Activated CD4-positive, alpha-beta T cell treated with anti-CD3 and anti-CD28 coated beads, Interleukin-2, amount 50 U/mL, for 1 hour (primary cell): ENCODE measurements at places on chromosomes 5 and 9.

GRCh38 chr9:136662656-136663581, at the start of gene EGFL7:
Gene EGFL7 (plus strand): TSS chr9:136662916. CDS start chr9:136668283, 5,367 bp downstream.
- no peak for DNase-seq

DNA sequence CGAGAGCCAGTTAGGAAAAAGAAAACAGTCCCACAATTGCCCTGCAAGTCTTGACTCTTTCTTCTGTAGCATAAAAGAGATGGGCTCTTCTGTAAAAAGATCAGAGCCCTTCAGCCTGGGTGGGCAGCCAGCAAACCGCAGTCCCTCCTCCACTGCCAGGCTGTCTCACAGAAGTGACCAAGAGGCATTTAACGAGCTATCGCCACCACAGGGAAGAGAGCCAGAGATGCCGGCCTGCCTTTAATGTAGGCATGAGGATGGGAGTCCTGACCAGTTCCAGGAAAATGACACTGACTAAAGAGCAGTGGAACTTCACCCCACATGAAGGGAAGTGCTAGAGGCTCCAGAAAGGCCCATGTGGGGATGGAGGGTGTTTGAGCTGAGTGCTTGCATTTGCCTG, 264.6 kb downstream of the NDUFS4 start:
- DNase-seq = no peak

GRCh38 chr5:124461941-124462340, 284.5 kb downstream of the ZNF608 start:
- no peak for DNase-seq

DNA sequence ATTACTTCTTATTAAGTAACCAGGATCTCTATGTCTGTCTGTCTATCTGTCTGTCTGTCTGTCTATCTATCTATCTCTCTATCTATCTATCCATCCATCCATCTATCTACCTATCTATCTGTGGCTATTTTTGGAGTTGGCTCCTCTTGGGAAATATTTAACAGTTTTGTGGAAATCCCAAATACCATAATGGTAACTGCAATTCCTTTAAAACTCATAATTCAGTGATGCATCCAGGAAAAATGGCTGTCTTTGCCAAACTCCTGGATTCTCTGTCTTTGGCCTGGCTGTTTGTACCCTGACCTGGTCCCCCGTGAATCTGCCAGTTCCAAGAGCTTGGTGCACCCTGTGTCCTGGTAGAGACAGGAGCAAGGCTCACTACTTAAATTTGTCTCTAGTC, 197.0 kb downstream of the PCSK1 start:
- no peak for DNase-seq

GRCh38 chr5:88892669-88893068, 9.7 kb upstream of the MEF2C start:
- no peak for DNase-seq

DNA sequence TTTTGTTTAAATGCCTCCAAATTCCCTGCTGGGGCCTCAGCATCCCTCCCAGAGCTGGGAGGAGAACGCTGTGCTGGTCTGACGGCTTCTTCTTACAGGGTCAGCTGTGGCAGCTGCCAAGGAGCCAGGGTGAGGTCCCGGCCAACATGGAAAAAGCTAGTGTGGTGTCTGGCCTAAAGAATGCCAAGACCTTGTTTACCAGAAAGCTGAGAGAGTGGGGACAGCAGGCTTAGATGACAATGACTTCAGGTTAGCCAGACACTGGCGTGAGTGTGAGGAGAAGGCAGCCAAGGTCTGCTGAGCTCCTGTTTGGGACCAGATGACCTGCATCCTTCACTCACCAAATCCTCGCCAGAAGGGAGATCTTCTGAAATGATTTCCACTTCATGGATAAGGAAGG, 112.5 kb downstream of the CRB2 start:
- DNase-seq = no peak

DNA sequence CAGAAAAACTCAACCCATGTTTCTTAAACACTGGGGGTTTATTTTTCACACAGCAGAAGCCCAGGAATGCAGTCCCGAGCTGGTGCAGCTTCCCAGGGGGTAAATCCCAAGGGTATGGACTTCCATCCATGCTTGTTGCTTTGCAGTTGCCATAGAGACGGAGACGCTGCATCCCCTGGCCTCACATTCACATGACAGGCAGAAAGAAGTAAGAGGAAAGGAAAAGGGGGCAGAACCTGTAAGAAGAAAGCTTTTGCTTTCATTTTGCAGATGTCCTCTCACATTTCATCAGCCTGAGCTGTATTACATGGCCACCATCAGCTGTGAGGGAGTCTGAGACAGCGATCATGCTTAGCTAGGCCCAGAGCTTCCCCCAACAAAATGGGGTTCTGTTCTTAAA, 321.0 kb downstream of the AGTPBP1 start:
- no peak for DNase-seq

DNA sequence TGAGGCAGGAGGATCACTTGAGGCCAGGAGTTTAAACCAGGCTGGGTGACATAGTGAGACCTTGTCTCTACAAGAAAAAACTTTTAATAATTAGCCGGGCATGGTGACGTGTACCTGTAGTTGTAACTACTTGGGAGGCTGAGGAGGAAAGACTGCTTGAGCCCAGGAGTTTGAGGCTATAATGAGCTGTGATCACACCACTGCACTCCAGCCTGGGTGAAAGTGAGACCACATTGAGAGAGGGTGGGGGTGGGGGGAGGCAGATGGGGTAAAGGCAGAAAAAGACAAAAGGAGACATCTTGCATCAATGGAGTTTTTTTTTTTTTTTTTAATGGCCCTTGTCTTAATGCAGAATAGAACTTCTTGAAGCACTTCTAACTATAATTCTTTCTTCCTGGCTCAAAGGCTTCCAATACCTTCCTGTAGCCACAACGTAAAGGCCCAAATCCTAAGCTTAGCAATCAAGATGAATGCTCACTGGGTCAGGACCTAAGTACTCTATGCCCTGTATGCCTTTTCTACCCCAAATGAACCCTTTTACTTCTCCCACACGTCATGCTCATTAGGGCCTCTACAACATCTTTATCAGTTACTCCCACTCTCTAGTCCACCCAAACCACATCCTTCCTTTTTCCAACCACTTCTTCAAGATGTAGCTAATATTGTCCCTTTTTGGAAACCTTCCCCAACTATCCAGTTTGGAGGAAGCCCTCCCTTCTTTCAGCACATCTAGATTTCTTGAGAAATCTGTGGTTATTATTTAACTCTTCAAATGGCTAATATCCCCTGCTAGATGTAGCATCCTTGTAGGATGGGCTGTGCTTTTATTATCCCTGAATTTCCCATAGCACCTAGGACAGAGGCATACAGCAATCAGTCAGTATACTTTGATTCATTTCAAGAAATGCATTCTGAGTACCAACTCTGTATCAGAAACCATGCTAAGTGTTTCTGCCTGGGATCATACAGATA, 40.8 kb downstream of the CSF2 start:
- no peak for DNase-seq

DNA sequence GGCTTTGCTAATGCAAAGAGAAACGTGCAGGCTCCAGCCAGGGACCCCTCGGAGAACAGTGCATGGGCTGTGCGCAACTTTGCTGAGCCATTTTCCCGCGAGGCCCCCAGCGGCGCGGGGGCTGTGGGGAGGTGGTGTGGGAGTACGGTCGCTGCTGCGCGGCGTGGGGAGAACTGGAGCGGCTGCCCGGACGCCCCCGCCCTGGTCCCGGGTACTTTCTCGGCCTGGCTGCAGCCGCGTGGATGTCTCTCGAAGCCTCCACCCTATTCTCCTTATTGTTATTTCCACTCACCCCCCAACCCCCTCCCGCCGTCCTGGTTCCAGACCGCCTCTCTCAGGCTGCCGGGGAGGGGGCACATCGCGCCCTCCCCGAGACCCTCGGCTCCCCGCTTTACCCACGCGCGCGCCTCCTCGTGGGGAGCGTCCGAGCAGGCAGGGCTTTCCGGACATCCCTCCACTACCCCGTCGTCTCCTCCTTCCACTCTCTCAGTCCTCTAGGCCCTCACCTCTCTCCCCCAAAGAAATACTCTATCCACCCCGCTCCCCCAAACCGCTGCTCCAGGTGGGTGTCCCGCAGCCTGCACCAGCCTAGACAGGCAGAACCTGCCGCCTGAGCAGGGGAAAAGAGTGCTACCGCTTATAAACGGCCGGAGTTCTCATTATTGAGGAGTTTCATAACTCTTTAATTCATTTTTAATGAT, 68.6 kb upstream of the TBCA start:
- DNase-seq = no peak

GRCh38 chr5:144547098-144547499, 376.4 kb downstream of the KCTD16 start:
- no peak for DNase-seq

DNA sequence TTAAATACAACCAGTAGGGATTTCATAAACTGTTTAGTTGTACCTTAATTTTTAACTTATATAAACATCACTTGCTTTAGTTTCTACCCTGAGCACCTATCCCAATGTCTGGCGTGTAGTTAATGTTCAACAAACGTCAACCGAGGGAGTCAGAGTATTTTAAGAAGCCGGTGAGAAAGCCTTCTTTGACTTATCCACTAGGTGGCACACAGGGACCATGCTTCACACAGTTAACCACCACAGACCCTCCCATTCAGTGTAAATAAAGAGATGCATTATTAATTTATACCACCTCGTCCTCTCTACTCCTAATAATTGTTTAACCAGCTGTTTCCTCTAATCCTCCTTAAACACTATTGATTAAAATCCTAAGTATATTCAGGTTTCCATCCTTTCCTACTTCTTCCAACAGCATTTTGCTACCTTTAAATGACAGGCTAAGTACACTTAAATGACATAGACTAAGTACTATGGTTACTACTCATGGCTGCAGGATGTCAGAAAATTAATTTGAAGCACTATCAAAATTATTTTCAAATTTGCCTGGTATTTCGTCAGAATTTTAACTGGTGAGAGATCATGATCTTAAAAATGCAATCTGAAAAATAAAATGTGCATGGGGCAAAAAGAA, 2.3 kb downstream of the HAPLN1 start:
- DNase-seq = no peak

DNA sequence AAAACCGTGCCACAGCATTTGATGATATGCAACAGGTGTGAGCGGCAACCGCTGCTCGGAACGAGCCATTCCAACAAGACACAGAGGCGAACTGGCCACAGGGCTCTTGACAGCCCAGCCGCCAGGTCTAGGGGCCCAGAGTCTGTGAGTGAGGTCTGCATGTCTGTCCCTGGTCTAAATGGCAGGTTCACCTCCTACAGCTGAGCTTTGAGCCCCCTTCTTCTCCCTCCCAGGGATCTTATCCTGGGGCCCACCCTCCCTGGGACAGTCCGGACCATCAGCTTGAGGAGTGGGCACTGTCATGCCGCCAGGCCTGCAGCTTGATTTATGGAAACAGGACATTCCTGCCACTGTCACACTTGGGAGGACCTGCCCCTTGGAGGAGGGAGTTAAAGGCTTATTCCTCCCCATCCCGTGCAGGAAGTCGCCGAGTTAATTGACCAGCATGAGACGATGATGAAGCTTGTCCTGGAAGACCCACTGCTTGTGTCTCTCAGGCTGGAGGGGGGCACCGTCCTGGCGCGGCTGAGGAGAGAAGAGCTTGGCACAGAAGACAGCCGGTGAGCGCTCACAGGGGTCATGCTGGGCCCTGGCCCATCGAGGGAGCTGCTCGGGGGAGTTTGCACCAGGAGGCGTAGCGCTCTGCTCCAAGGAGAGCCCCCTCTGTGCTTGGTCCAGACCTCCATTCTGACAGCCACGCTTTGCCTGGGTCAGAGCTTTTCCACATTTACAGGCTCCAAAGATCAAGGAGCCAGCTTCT, 35.5 kb upstream of the LRRC14B start:
- no peak for DNase-seq

- no peak for DNase-seq
These were observed 559.6 kb upstream of the ACO1 start for GRCh38 chr9:31824860-31825259.

DNA sequence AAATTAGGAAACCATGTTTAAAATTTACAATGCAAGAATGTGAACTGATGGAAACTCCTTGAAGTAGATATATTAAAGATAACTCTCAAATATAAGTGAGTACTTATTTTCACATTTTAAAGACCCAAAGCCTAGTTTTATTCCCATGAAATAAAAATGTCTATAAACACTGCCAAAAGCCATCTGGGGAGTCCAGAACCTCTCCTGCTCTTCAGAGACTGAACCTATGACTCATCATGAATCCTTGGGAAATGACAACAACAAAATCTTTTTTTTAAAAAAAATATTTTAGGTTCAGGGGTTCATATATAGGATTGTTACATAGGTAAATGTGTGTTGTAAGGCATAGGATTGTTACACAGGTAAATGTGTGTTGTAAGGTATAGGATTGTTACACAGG, 33.8 kb upstream of the FYB1 start:
- DNase-seq = no peak

DNA sequence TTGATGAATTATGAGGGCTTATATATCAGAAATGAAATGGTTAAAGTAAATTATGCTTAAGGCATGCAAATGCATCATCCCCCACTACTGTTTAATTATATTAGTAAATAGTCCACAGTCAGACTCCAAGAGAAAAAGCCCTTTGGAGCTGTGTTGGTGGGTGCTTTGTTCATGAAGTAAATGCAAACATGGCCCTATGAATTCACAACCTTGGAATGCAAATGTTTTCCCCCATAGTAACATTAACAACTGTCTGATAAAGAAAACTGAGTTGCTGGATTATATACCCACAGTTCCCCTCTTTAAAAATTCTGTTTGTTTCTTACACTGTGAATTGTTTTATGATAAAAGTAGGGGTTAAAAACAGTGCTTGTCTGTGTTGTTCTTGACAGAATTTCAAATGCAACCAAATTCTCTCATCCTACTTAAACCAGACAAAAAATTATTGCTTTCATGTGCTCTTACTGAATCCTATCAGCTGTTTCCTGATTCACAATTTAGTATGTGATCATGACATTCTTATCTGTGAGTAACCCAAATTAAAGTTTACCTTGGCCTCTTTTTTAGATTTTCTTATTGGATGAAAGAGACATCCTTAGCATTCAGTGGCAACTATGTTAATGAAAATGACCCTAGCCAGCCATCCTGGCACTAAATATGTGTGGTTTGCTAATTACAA, 48.5 kb upstream of the SNCAIP start:
- DNase-seq = no peak

GRCh38 chr9:21904371-21904770, 89.8 kb downstream of the CDKN2A start:
- DNase-seq = no peak

GRCh38 chr5:36367524-36367923, 65.8 kb upstream of the RANBP3L start:
- DNase-seq = no peak

DNA sequence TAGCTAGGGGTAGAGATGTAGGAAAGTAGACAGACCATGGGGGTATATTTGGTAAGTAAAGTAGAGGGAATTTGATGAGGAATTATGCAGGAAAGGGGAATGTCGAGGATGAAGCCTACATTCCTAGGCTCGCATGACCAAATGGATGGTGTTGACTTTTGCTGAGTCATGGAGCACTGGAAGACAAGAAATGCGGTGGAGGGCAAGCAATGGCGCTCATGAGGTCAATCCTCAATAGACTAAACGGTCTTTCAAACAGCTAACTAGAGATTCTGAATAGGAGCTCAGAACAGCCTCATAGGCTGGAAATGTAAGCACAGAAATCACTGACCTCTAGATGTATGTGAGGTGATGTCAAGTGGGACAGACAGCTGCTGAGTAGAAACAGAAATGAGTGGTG, 50.7 kb upstream of the FST start:
- no peak for DNase-seq
